ENCODE measurements at places on chromosomes 2 and 18.

GRCh38 chr2:72629062-72629461, 196.8 kb downstream of the EXOC6B start:
- DNase-seq: no peak

- DNase-seq: no peak
Measured at GRCh38 chr2:11681722-11682589, 12.0 kb upstream of the NTSR2 start.

DNA sequence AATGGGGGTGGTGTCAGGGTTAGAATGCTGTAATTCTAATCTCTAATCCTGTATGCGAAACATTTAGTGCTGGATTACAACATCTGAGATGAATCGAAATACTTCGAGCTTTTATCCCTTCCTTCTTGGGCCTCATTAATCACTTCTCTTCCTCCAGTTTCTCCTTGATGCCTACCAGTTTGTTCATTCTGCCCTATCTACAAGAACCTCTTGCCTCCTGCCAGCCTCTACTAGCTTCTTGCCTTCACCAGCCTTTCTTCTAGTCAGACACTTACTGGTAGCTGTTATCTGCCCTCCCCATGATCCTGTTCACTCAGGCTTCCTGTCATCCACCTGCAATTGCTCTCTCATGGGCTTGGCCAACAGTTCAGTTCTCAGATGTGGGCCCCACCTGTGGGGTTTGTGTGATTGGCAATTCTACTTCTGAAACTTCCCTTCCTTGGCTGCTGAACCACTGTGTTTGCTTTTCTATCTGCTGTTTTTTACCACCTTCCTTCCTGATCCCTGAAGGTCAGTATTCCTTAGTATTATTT, 15.4 kb upstream of the FARP2 start:
- DNase-seq: no peak

DNA sequence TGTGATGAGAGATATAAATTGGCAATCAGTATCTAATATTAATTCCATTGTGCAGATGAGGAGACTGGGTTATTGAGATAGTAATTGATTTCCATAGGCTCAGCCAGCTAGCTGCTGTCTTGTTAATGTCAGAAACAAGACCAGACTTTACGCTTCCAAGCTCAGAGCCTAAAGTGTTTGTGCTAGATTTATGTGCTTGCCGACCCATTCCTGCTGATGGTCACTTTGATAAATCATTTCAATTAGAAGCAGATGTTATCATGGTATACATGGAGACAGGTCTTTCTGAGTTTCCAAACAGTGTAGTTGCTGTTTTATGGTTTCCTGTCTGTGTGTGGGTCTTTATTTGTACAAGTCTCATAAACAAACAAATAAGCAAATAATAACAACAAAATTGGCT, 92.8 kb downstream of the AQP4 start:
- no peak for DNase-seq

DNA sequence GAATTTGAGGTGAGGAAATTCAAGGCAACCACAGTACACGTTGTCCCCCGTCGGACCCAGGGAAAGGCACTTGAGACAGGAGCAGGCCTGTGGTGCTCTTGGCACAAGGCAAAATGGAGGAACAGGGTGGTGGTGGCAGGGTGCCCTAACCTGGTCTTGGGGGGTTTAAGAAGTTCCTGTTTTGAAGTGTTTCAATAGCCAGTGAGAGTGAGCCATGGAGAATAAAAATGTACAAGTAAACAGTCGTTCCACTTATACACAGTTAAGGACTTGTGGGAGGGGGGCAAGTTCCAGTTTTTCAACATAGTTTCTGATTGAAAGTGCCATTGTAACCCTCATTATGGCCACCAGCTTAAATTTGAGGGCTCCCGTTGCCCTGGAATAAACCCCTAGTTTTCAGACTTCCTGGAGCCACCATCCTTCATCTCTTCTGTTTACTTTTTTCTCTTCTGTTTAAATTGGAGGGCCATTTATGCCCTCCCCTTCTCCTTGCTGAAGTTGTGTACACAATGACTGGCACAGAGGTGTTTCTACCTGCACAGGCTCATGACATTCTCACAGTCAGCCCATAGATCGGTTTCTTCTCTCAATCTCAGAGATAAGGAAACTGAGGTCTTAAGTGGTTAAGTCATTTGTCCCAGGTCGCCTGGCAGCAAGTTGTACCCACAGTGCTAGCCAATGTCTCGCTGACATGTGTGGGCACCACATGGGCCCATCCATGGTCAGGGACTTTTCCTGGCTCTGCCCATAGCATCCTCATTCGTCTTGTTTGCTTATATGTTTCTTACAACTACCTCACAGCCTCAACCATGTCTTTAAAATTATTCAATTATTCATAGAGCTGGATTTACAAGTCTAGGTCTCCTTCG, 66.0 kb upstream of the ST3GAL5 start:
- DNase-seq: no peak

DNA sequence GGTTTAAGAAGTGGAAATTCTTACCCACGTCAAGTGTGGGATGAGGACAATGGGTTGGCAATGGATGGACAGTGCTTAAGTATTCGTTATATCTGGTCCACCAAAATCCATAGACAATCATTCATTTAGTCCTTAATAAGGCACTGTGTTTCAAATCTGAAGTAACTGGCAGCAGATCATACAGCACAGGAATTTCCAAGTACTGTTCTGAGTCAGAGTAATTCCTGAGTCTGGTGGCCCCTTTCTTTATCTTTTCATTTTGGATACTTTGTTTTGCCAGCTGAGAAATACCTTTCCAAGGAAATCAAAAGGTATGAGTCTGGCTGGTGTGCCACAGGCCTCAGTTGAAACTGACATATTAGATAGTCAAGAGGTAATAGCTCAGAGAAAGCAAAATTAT, 31.4 kb upstream of the CCDC102B start:
- no peak for DNase-seq

GRCh38 chr18:28175930-28176697, 816 bp downstream of the CDH2 start:
- DNase-seq: no peak

- DNase-seq: no peak
Measured at GRCh38 chr2:41933046-41933420, 114.8 kb upstream of the PKDCC start.

GRCh38 chr2:133819906-133820305, 251.6 kb upstream of the NCKAP5 start:
- no peak for DNase-seq

DNA sequence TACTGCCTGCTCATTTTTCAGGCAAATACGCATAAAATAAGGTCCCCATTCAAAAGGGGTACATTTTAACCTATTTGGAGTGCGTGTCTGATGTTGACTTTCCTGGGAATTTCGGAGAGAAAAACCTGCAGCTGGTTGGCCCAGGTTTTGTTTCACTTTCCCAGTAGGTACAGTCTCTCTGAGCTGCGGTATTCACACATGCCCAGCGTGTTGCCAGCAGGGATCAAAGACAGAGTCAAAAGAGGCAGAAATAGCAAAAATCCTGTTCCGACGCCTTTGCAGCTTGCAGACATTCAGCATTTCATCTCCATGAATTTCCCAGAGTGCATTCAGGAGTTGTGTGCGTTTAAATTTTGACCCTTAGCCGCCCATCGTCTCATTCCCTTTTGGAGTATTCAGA, 855.4 kb upstream of the CELF4 start:
- no peak for DNase-seq

GRCh38 chr2:129868151-129868550, 111.3 kb upstream of the RAB6C start:
- DNase-seq: no peak

DNA sequence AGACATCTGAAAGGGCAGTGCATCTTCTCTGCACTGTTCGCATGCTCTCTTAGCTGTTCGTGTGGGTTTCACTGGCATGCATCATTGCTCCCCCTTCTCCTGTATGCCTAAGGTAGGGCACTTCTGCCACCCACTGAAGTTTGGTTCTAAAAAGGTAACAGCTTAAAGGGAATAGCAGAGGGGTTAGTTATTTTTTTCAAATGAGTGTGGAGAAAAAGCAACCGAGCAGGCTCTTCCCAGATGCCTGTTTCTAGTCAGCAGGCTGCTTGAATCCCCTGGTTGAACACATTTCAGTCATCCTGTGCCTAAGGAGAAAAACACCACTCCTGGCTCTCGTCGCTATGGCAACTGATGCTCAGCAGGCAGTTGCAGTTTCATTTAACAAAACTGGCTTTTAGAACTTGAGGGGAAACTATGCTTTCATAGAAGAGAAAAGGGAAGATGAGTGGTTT, 69.8 kb upstream of the GALNT3 start:
- DNase-seq: no peak

- DNase-seq: no peak
Measured at GRCh38 chr2:186542002-186542401, 47.9 kb upstream of the ITGAV start.

DNA sequence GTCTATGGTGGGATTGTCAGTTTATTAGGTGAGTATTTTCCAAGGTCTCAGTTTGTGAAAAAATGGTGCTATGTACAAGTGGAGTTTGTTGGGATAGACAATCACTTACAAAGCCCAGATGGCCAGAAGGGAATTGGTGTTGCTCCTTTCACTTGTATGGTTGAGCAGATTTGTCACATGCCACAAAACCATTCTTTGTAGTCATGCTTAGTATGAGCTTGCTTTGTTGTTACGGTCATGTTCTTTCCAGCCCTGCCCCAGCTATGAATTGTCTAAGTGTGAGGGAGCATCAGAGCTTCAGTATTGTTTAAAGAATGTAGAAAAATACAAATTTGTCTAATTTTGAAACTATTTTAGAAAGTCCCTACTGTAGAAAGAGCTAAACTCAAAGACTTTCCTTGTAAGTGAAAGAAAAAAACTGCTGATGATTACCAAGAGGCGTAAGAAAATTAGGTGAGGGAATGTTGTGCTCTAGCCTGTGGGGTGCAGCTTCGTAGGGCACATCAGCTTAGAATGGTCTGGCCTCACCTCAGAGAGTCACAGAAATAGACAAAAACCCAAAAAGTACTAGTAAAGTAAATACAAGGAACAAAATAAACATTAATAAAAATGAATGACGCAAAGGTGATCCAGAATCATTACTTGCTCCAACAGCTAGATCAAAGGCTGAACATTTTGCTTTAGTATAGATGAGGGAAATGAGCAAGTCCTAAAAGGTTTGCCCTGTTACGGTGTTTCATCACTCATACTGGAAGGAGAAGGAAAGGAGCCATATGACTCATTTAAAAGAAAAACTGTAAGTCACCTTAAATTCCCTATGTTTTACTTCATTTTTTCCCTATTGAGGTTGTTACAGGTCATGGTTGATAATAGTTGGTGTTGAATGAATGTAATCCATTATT, 9.2 kb downstream of the TGIF1 start:
- DNase-seq: no peak

DNA sequence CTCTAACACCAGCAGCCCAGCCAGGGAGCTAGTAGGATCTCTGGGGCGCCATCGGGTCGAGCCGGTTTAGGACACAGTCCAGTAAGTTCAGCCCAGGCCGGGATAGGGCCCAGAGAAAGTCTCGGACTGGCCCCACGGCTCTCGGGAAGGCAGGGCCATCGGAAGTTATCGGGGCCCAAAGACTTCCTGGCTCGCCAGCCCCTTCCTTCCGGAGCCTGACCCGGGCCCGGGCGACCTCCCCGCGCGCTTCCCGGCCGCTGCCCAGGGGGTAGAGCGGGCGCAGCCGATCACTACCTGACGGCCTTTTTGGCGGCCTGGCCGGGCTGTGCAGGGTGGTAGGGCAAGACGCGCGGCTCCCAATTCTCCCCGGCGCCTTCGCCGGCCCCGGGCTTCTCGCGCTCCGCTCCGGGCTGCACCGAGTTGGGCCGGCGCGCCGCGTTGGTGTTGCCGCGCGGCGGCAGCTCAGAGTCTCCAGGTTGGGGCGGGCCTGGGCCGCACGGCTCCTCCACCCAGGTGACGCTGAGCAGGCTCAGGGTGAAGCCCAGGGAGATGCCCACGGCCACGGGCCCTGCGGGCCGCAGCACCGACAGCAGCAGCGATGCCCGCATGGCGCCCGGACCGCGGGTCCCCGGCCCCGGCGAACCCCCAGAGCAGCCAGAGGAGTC, 546 bp downstream of the CHPF start:
- DNase-seq: no peak

- no peak for DNase-seq
Measured at GRCh38 chr2:11161747-11162146, 6.5 kb downstream of the SLC66A3 start.

GRCh38 chr18:14912967-14913366, 165.0 kb downstream of the ANKRD30B start:
- DNase-seq: peak; percentile 35

DNA sequence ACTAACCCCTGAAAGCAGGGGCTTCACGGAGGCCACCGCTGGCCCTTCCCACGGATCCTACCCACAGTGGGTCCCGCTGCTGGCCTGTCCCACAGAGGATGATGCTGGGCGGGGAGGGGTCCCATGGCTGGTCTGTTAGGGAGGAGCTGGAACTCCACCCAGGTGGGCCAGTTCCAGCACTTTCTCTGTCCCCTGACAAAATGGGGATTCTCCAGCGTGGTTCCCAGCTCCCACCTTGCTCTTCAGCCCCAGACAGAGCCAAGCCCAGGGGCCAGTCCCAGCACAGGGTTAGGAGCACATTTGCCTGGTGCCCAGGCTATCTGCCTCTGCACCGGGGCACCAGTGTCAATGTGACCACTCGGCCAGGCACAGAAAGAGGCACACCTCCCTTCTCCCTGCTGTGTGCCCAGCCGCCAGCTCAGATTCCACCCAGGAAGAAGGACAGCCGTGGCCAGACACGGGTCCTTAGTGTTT, 50.0 kb downstream of the ANKMY1 start:
- no peak for DNase-seq

GRCh38 chr2:201597397-201597796, 45.9 kb downstream of the TMEM237 start:
- DNase-seq: no peak

GRCh38 chr2:159606287-159606686, 10.1 kb downstream of the BAZ2B start:
- DNase-seq: no peak

DNA sequence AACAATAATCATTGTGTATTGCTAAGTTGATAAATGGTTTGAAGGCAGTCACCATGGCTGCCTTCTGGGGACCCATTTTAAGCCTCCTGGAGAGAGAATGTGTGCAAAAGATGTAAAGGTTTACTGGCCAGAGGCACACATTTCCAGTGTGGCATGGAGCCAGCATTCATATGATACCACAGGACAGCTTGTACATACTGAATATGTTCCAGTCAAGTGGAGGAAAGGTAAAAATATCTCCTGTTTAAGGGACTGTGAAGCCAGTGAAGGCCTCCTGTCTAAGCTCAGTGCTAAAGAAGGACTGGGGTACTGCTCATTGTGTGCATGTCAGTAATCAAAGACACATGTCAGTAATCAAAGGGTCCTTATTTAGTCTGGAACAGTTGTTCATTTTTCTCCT, 119.2 kb downstream of the BABAM2 start:
- peak; percentile 68 for DNase-seq

DNA sequence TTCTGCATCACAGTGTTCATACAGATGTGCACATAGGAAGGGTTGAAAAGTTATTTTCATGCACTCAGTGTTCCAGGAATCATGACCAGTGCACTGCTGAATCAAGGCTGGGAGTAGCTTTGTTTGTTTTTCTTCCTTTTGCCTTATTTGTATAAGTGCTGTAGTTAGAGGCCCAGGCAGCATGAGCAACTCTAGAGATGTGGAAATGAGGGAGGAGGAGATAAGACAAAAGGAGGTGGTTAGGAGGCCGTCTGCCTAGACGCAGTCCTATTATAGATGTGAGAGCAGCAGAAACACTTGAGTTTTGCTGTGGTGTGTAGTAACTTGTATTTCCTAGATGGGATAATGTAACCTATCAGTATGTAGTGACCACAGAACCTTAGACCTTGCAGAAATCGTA, 264.3 kb upstream of the RASGRP3 start:
- DNase-seq: no peak

- DNase-seq: no peak
Measured at GRCh38 chr2:219676586-219676985, 49.2 kb downstream of the SLC4A3 start.
